ENCODE measurements at places on chromosomes 2 and 18.

- DNase-seq, result no peak
These were observed 257.1 kb downstream of the MYO3B start for GRCh38 chr2:170434900-170435621.

GRCh38 chr2:181724662-181725061, 44.3 kb upstream of the NEUROD1 start:
- DNase-seq, result no peak

- DNase-seq, result no peak
These were observed 204.0 kb downstream of the ARL4C start for GRCh38 chr2:234292962-234293243.

DNA sequence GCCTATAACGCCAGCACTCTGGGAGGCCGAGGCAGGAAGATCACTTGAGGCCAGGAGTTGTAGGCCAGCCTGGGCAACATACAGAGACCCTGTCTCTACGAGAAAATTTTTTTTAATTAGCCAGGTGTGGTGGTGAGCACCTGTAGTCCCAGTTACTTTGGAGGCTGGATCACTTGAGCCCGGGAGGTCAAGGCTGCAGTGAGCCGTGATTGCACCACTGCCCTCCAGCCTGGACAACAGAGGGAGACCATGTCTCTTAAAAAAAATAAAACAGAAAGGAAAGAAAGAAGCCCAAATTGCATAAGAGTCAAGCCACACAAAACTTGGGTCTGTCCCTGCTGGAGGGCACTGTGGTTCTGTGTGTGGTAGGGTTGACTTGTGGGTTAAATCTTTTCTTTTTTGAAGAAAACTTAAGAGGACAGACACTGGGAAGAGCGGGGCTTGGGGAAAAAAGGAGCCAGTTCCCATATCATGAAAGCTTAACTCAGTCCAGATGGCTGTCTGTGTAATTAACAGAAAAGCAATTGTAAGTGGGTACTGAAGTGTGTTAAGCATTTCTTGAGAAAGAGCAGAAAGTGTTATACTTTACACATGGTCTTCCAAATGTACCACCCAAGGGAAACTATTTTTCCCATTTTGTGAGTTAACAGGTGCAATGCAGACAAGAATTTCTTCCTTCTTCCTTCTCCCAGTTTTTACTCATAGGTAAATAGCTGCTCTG, 115.1 kb downstream of the ALPK2 start:
- DNase-seq, result no peak

DNA sequence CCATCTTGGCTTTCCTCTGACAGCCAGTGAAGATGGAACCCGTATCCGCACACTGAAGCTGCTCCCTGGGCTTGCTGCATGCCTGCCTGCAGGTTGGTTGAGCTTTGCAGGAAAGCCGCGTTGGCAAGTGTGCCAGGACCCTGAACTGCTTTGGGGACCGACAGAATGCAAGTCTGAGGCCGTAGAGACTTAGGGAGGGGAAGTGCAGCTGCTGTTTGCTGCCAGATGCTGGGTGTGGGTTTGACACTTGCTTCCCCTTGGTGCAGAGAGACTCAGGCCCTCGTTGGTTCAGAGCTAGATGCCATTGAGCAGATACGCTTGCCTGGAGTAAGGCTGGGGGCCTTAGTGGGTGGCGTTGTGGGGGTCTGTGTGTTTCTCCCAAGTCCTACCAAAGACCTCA, 13.1 kb upstream of the PHLPP1 start:
- no peak for DNase-seq

GRCh38 chr2:81675641-81676040, 1371.1 kb upstream of the LRRTM1 start:
- DNase-seq, result no peak

DNA sequence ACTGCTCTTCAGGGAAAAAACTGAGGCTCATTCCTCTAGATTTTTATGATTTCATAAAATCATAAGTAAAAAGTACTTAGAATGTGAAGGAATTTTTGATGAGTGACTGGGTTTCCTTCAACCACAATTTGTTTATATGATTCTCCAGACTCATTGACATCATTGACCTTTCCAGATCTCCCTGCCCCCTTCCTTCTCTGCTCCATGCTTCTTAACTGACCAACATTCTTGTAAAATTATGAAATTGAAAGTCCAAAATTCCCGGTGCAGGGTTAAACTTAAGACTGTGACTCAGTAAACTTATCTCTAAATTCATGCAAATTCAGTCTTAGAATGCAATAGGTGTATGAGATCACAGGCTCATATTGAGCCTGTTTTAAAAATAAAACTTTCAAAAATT, 648.9 kb downstream of the TDRD15 start:
- peak; percentile 41 for DNase-seq

GRCh38 chr2:69652206-69652605, 8.7 kb upstream of the AAK1 start:
- peak; percentile 29 for DNase-seq

GRCh38 chr18:56853961-56854360, 202.8 kb downstream of the WDR7 start:
- no peak for DNase-seq

DNA sequence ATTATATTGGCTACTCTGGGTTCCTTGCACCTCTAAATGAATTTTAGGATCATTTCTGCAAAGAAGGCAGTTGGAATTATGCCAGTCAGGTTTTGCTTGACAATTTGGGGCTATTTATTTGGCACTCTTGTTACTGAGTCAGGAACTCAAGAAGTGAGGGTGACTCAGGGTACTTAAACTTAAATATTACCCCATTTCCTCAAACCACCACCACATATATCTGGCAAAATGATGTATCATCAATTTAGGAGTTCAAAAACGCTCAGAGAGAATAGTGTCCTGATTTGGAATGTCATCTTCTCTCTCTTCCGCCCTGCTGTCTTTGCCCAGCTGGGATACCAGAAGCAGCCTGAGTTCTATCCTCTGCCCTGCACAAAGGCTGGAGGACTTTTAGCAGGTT, 2.4 kb upstream of the THNSL2 start:
- no peak for DNase-seq

DNA sequence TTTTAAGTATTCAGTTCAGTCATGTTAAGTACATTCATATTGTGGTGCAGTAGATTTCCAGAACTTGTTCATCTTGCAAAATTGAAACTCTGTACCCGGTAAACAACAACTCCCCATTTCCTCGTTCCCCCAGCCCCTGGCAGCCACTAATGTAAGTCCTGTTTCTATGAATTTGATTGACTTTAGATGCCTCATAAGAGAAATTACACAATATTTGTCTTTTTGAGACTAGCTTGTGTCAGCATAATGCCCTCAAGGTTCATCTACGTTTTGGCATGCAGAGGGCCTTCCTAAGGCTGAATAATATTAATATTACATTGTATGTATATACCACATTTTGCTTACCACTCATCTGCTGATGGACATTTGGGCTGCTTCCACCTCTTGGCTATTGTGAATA, 30.9 kb downstream of the METTL21A start:
- DNase-seq, result no peak

DNA sequence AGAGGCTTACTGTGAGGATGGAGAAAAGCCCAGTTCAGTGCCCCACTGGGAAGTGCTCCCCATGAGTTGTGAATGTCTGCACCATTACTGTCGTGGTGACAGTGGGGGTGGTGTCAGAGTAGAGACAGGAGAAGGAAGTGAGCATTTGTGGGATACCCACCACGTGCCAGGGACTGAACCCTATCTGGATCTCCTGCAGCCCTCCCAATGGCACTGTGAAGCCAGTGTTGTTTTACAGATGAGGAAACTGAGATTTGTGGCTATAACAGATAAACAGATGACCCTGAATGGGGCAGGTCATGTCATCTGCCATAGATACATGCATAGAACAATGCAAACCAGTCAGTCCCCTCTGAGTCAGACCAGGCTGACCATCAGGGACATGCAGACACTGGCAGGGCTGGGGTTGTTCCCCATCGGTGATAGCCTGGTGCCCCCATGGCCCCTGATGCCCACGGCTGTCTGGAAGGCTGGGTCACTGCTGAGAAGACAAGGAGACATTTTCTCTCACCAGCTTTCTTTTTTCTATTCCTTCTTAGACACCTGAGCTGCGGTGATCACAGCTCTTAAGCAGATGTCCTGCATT, 60.8 kb downstream of the EMILIN2 start:
- DNase-seq, result no peak

- no peak for DNase-seq
These were observed 86.4 kb downstream of the AP1S3 start for GRCh38 chr2:223751012-223751411.

GRCh38 chr2:217058791-217059755, 199.2 kb upstream of the TNP1 start:
- no peak for DNase-seq
